Activated CD4-positive, alpha-beta T cell treated with anti-CD3 and anti-CD28 coated beads, Interleukin-2, amount 10 ng/mL, durations not matched to agents 7 days and 5 days (primary cell): ENCODE measurements at places on chromosomes 13 and 19. TPM values are rescaled to one million over a fixed set of nuclear protein-coding genes. Genes with fewer than 3 reads are reported as not detected.

DNA sequence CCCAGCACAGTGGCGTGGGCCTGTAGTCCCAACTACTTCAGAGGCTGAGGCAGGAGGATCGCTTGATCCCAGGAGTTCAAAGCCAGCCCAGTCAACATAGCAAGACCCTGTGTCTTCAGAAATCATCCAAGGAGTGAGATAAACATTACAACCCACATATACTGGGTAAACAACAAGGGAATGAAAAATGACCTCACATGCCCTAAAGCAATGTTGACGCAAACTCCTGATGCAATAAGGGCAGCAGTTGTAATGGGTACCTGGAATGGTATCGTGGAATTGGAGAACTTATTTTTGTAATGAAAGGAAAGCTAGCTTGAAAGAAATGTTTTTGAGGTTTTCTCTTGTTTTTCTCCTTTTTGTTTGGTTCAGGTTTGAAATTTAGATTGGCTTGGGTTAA lies 24.5 kb upstream of the LGALS16 start:
- H3K27me3 ChIP-seq: peaks cover 24% of the 10 kb centered on the region
- DNase-seq: no peak
- H3K4me1 ChIP-seq: peaks cover 1% of the 10 kb centered on the region
- H3K27ac ChIP-seq: no peak overlapping the region
- no peaks in the 10 kb centered on the region for H3K36me3 ChIP-seq

DNA sequence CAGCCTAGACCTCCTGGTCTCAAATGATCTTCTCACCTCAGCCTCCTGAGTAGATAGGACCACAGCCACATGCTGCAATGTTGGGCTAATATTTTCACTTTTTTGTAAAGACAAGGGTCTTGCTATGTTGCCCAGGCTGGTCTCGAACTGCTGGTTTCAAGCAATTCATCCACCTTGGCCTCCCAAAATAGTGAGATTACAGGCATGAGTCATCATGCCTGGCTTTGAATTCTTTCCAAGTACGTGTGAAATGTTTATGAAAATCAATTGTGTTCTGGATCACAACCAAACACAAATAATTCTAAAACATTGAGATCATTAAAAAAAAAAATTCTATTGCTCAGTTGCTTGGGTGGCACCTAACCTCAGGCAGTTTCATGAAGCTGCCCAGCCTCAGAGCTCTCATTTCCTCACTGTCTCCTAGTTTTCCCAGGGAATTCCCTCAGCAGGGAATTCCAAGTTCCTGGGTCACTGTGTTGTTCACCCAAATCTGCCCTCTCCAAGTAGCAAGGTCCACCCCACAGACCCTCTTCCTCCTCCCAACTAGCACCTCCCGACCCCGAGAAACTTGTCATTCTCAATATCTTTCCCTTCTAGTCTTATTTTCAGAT lies 44.8 kb downstream of the ING1 start:
- H3K27ac ChIP-seq: no peak overlapping the region
- peaks cover 5% of the 10 kb centered on the region for H3K27me3 ChIP-seq
- no peaks in the 10 kb centered on the region for H3K4me1 ChIP-seq
- H3K4me3 ChIP-seq: no peak overlapping the region
- no peaks in the 10 kb centered on the region for H3K36me3 ChIP-seq
- DNase-seq: no peak

- H3K27me3 ChIP-seq: peaks cover 2% of the 10 kb centered on the region
- no peak overlapping the region for H3K27ac ChIP-seq
- no peak overlapping the region for H3K4me3 ChIP-seq
- H3K36me3 ChIP-seq: peaks cover 47% of the 10 kb centered on the region
Observed at GRCh38 chr19:12745166-12745897, 6.3 kb upstream of the BEST2 start.

DNA sequence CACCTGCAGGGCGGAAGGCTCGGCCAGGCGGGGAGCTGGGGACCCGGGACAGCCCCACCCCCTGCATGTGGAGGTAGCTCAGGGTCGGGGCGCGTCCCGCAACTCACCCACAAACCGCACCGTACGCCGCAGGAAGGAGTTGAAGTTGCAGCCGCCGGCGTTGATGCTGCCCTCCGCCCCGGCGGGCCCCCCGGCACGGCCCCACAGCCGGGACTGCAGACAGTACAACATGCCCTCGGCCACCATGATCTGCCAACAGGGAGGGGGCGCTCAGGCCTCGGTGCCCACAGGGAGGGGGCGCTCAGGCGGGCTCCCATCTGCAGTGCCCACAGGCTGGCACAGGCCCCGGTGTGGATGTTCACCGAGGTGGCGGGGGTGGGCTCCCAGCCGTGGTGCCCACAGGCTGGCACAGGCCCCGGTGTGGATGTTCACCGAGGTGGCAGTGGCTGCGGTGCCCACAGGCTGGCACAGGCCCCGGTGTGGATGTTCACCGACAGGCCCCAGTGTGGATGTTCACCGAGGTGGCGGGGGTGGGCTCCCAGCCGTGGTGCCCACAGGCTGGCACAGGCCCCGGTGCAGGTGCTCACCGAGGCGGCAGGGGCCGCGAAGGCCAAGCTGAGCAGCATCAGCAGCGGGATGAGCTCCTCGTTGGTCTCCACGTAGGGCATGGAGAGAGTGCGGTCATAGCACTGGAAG lies 6.5 kb downstream of the PLPPR3 start:
- H3K4me3 ChIP-seq: no peak overlapping the region
- H3K27ac ChIP-seq: no peak overlapping the region
- DNase-seq: no peak
- H3K36me3 ChIP-seq: peaks cover 36% of the 10 kb centered on the region
- no peaks in the 10 kb centered on the region for H3K4me1 ChIP-seq

GRCh38 chr19:17138937-17139598 lies 63.5 kb downstream of the MYO9B start:
- H3K4me1 ChIP-seq: peaks cover 21% of the 10 kb centered on the region
- H3K27ac ChIP-seq: no peak overlapping the region
- H3K4me3 ChIP-seq: no peak overlapping the region
- H3K36me3 ChIP-seq: peaks cover 41% of the 10 kb centered on the region

DNA sequence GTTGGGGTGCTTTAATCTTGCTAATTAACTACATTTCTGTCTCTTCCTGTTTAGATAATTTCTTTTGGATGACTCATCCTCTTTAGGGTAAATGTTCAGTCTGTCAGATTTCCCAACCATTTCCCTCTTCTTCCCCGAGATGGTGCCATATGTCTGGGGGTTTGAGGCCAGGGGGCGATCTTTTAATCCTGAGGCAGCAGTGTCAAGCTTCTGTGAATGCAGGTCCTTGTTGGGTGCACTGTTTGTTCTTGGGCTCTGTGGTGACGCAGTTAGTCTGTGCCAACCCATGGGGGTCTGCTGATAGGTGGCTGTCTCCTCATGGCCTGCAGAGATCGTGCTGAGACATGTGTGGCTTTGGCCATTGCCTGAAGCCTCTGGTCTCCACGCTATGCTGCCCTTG lies 420.4 kb downstream of the NDFIP2 start:
- H3K27me3 ChIP-seq: no peaks in the 10 kb centered on the region
- H3K27ac ChIP-seq: no peak overlapping the region
- no peak overlapping the region for H3K4me3 ChIP-seq
- no peaks in the 10 kb centered on the region for H3K36me3 ChIP-seq
- DNase-seq: no peak
- H3K4me1 ChIP-seq: peaks cover 4% of the 10 kb centered on the region

- H3K4me1 ChIP-seq: no peaks in the 10 kb centered on the region
- H3K27ac ChIP-seq: no peak within 1 kb of the TSS
- H3K27me3 ChIP-seq: peaks cover 69% of the 10 kb centered on the region
- no peak within 1 kb of the TSS for H3K4me3 ChIP-seq
- no peaks in the 10 kb centered on the region for H3K36me3 ChIP-seq
Observed at GRCh38 chr19:49064768-49065611, at the start of gene NTF4. Gene NTF4 (minus strand): TSS chr19:49064818. CDS start chr19:49061997, 2,821 bp downstream.

- no peaks in the 10 kb centered on the region for H3K27me3 ChIP-seq
- peak overlapping the region; percentile 89 for H3K4me3 ChIP-seq
- peaks cover 47% of the 10 kb centered on the region for H3K36me3 ChIP-seq
- peak; percentile 50 for DNase-seq
Observed at GRCh38 chr19:39996218-39996810, 546 bp upstream of the ZNF546 start.

DNA sequence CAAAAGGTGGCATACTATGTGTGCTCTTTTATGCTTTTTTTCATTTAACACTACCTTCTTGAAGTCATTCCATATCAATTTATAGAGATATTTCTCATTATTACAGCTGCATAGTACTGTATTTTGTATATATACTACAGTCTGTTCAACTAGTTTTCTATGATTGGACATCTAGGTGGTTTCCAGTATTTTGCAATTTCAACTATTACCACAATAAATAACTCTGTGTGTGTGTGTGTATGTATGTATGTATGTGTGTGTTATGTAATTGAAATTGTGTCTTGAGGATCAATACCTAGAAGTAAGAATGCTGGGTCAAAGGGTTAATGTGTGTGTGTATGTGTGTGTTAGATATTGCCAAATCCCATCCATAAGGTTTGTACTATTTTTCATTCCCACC lies 7.0 kb downstream of the LPAR6 start:
- H3K27ac ChIP-seq: no peak overlapping the region
- H3K36me3 ChIP-seq: peaks cover 64% of the 10 kb centered on the region
- no peak for DNase-seq

DNA sequence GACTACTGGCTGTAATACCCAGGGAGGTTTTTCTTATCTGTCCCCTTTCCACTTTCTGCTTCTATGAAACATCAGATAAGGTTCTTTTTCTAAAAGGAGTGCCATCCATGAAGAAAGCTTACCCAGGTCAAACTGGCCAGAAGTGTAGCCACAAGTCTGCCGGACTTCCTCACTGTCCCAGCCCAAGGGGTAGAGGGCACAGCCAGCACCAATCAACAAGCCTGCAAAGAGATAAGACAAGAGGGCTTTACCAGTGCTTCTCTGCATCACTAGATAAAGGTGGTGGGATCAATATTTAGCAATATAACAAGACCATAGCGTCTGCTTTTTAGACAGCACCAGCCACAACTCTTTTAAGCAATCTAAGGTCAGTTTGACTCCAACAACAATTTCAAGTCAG lies 224.7 kb downstream of the LHFPL6 start:
- H3K4me1 ChIP-seq: no peaks in the 10 kb centered on the region
- H3K36me3 ChIP-seq: no peaks in the 10 kb centered on the region
- peaks cover 11% of the 10 kb centered on the region for H3K27me3 ChIP-seq

GRCh38 chr13:68588623-68589022 lies 1358.5 kb upstream of the PCDH9 start:
- no peaks in the 10 kb centered on the region for H3K36me3 ChIP-seq
- H3K27ac ChIP-seq: no peak overlapping the region
- H3K4me3 ChIP-seq: no peak overlapping the region
- no peaks in the 10 kb centered on the region for H3K4me1 ChIP-seq
- no peaks in the 10 kb centered on the region for H3K27me3 ChIP-seq

MBD3L2 gene
- not detected for total RNA-seq

CRB3 gene
- 0.64 TPM for total RNA-seq

STAP2 gene
- 11.9 TPM for total RNA-seq

FFAR2 gene
- not detected for total RNA-seq

FUT2 gene
- not detected for total RNA-seq

ATP1A3 gene
- total RNA-seq: 1.9 TPM
